ENCODE measurements at places on chromosomes 2 and 18.

GRCh38 chr2:182103526-182103925 is 117.9 kb downstream of the PPP1R1C start:
- no peak for DNase-seq

- DNase-seq, result no peak
Observed at GRCh38 chr2:211901226-211901846, 637.3 kb downstream of the ERBB4 start.

- no peak for DNase-seq
Observed at GRCh38 chr2:1607971-1608688, 136.2 kb downstream of the PXDN start.

DNA sequence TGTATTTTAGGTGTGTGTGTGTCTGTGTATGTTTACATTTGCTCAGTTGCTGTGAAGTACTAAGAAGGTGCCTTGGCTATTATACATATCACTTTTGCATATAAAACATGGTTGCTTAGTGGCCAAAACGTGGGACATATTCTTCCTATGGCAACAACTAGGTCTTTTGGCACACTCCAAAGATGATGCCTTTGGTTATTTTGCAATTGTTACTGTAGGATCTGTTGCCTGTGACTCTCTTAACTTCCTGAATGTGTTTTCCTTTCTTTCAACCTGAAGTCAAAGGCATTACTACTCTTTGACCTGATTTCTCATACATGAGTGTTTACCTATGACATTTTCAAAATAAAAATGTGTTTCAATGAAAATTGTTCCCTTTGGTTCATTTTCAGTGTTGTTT is 160.5 kb downstream of the UBE2E3 start:
- DNase-seq, result no peak

DNA sequence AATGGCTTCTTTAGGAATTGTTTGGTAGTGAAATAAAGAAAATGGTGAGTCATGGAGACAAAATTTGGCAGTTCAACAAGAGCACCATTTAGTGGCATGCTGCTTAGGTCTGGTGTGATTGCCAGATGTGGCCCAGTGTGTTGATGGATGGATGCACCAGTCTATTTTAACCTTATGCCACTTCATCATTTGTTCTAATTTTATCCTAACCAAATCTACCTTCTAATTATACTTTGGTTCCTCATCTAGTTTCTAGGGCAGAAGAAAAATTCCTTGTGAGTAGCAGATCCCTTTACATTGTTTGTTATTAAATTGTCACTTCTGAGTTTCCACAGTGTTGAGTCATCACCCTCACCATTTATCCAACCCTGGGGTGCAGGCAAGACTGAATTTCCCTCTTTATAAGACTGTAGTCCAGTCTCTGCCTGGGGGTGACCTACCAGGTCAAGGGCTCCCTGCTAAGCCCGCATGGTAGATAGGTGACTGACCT is 32.5 kb downstream of the NABP1 start:
- no peak for DNase-seq

- DNase-seq, result no peak
Observed at GRCh38 chr2:58971511-58972360, 730.6 kb upstream of the FANCL start.

- DNase-seq, result no peak
Observed at GRCh38 chr2:236870370-236870769, 215.3 kb upstream of the COPS8 start.

DNA sequence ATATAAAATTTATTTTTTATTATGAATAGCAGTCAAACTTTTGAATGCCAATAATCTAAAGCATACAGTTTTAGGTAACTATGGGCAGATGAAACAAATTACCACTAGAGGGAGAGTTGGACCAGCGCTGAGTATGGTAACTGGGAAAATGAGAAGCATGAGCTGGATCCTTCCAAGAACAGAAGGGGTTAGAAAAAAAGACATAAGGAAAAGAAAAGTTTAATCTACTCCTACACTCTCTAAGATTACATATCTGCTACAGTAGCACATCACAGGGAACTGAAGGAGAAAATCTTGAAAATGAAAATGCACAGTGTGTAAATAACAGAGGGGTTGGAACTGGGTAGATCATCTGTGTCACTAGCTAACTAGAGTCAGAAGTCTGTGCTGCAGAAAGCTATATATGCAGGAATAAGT is 15.5 kb downstream of the REG3G start:
- no peak for DNase-seq

GRCh38 chr2:160309585-160309984 is 109.5 kb upstream of the ITGB6 start:
- DNase-seq, result no peak

DNA sequence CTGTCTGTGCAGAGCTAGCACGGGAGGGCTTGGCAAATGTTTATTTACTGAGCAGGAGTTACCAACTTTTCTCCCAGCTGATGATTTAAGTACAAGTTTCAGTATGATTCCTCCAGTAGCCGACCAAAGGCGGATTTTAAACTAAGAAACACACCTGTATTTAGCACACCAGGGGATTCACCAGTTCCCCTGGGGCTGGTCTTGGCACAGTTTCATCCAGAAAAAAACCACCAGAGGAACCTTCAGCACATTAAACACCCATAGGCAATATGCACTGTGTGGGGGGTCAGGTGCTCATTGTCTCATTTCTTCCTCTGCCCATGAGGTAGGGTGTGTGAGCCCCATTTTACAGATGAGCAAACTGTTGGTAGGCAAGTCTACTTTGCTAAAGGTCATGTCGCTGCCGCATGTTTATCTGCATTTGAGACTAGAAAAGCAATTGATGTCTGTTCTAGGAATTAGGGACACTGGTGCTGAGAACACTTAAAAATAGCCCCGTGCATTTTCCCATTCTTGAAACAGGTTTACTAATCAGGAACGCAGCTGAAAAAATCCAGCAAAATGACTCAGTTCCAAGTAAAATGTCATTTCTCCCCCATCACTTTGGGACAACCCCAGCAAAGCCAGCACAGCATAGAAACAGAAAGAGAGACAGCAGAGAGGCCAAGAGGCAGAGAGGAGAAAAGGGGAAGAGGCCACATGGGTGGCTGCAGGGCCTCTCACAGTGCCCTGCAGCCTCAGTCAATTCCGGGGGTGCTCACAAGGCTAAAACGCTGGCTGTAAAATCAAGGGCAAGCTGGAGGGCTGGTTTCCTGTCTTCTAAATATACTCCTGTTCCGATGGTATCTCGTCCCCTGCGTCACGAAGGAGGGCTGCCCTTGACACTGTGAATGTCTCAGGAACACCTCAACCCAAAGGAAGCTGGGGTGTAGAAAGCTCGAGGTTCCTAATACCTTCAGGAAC is 166.8 kb upstream of the ID2 start:
- peak; percentile 52 for DNase-seq

- DNase-seq, result no peak
Observed at GRCh38 chr18:57075716-57076400, 71.0 kb upstream of the BOD1L2 start.

DNA sequence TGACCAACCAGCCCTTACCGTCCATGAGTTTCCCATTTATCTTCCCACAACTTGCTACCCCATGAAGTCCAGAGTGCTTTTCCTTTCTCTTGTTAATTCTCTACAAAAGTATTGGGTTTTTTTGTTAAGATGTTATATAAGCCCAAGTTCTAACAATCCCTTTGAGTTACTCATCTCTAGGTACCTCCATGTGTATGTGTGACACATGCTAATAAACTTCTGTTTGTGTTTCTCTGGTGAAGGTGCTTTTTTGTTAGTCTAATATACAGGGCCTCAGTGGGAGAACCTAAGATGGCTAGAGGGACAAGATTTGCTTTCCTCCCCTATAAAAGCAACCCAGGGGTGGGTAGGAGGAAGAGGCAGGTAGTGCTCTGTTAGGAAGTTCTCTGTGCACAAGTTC is 31.8 kb upstream of the RMDN2 start:
- no peak for DNase-seq

DNA sequence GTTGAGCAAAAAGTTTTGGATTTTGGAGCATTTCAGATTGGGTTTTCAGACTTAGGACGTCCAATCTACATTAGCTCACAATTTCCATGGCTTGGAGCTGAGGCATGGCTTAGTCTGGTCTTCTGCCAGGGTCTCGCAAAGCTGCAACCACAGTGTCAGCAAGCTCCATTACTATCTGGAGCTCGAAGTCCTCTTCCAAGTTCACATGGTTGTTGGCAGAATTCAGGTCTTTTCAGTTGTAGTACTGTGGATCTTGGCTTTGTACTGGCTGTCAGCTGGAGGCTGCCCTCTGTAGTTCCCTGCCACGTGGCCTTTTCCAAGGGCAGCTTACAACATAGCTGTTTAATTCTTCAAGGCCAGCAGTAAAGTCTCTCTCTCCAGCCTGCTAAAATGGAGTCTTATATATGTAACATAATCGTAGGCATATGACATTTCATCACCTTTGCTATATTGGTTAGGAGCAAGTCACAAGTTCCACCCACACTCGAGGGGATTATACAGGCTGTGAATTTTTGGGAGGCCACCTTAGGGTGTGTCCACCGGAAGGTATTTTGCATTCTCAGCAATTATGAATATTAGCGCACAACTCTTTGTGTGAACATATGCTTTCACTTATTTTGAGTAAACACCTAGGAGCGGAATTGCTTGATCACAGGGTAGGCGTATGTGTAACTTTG is 41.5 kb upstream of the EPC2 start:
- no peak for DNase-seq

GRCh38 chr2:238081561-238081960 is 18.6 kb upstream of the ESPNL start:
- no peak for DNase-seq

DNA sequence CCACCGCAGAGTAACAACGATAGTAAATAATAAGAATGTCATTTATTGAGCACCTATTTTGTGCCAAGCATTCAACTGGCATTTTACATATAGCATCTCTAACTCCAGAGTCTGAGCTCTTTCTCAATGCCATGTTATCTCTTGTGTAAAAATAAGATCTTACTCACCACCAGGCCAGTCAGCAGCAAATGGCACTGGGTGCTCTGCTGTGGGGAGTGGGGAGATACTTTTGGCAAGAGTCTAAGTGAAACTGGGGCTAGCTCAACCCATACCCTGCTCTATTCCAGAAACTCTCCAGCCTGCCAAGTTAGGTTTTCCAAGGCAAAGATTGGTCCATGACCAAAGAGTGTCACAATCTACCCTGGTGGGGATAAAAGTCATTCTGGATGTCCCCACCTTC is 5.0 kb upstream of the SLC4A3 start:
- no peak for DNase-seq

GRCh38 chr2:217740756-217741155 is 262.0 kb downstream of the TNS1 start:
- no peak for DNase-seq

- DNase-seq, result no peak
Observed at GRCh38 chr2:174728096-174728495, 36.2 kb downstream of the CHRNA1 start.

DNA sequence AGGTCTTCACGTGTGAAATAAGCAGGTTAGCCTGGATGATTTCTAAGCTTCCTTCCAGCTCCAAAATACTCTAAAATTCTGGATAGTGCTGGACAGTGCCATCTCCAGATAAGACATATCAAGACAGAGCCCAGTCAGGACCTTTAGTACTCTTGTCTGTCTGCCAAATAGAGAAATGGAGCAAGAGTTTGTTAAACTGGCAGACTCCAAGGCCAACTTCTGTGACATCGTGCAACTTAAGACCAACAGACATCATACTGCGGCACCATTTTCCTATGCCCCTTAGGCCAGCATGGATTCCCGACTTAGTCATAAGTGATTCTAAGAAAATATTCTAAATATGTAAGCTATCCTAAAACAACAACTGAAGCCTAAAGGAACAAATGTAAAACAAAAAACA is 118.6 kb downstream of the RBMS1 start:
- no peak for DNase-seq

- no peak for DNase-seq
Observed at GRCh38 chr2:68385220-68385906, 20.3 kb downstream of the PLEK start.

DNA sequence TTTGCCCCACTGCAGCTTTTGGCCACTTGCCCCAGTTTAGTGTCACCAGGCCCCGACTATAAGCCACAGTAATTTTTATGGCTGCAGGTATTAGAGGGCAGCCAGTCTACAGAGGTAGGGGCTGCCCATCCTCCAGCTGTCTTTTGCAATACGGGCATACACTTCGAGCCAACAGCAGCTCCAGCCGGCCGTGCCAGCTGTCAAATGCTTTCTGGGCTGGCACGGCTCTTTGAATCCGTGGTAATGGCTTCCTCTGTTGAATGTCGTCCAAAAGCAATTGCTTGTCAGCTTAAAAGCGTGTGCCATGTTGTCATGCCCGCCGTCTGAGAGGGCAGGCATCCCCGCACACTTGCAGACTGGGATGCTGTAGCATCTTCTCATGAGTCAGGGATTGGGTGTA is 41.3 kb downstream of the BCL2L11 start:
- peak; percentile 77 for DNase-seq

GRCh38 chr2:20623241-20623640 is 27.7 kb downstream of the HS1BP3 start:
- peak; percentile 26 for DNase-seq

DNA sequence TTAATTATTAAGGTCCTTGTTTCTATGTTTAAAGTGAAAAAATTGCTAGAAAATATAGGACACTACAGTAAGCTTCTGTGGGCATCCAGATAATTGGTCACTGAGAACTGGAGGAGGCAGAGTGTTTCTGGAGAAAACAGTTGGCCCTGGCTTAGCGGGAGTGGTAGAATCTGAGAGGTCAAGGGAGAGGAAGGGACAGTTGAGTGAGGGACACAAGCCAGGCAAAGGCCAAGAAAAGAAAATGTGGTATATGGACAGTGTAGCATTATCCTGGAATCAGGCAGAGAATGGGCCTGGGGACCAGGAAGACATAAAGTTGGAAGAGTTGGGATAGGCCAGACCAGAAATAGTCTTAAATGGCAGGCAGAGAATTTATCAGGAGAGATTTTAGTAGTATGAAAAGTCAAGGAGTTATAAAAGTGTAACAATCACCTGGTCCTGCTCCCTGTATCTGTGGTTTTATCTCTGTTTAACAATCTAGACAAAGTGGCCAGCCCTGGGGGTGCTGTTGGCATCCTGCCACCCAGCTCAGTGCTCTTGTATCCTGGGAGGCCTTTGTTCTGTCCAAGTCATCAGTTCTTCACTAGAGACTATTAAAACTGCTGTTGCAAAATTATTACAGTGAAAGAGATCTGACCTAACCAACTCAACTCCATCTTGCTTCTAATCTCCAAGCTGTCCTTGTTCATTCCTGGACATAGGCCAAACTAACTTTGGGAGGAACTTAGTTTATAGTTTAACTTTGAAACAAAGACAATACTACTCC is 15.4 kb upstream of the MSGN1 start:
- no peak for DNase-seq

All from Right ventricle myocardium superior (tissue), 1 donor.